ENCODE measurements at places on chromosomes 16 and 17.
A peak's percentile ranks its signal among the peaks of the same experiment; 100 is the strongest.

DNA sequence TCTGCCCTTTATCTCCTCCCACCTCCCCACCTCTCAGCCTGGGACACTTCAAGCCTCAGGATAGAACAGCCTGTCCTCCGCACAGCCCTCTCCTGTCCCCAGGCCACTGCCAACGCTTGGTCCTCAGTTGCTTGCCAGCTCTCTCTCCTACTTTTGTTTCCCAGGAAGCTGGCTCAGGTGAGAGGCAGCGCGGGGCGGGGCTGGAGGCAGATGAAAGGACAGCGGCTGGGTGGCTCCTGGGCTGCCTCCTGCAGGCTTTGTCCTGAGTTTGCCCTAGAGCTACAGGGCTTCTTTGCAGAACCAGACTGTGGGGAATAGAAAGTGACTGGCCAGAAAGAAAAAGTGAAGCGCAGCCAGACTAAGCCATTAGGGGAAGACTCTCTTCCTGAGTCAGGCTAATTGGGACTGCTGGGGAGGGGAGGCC lies 48.2 kb upstream of the CDC42EP4 start:
- DNase-seq, result no peak

DNA sequence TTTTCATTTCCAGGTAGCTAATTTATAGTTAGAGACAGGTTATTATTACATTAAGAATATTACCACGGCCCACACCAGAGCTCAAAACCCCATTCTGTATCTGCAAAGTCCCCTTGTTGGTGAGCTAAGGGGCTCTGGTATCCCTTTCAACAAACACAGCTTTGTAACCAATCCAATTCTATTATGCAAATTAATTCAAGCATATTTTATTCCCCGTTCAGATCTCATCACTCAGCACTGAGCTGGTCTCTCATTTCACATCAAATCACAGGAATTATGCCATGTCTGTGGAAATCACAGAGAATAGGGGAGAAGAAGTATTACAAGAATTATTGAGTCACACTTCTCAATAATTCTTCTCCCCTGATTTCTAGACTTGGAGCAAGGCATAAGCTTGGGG lies 111.7 kb downstream of the CDH11 start:
- no peak for DNase-seq

DNA sequence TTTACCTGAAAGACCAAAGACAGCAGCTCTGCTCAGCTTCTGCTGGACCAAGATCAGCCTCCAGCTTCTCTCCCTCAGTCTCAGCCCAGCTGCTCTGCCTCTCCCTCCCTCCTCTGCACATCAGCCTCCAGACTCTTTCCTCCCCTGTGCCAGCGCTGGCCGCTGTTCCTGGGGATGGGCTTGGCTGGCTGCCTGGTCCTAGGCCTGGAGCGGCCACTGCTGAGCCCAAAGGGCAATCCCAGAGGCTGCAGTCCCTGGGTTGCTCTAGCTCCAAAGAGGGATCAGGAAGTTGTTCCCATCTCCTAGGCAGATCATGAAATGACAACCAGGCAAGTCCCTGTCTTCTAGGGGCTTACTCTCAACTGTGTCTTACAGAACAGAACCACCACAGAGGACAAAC lies 31.3 kb downstream of the DCUN1D3 start:
- DNase-seq, result no peak

GRCh38 chr17:58219007-58219788 lies at the start of gene MKS1:
Gene MKS1, minus strand, starts transcription at chr17:58219255. Its CDS starts 25 bp downstream, at chr17:58219230.
- DNase-seq, result peak; percentile 100

- DNase-seq, result no peak
Observed at GRCh38 chr16:57012353-57012752, 23.0 kb downstream of the NLRC5 start.

DNA sequence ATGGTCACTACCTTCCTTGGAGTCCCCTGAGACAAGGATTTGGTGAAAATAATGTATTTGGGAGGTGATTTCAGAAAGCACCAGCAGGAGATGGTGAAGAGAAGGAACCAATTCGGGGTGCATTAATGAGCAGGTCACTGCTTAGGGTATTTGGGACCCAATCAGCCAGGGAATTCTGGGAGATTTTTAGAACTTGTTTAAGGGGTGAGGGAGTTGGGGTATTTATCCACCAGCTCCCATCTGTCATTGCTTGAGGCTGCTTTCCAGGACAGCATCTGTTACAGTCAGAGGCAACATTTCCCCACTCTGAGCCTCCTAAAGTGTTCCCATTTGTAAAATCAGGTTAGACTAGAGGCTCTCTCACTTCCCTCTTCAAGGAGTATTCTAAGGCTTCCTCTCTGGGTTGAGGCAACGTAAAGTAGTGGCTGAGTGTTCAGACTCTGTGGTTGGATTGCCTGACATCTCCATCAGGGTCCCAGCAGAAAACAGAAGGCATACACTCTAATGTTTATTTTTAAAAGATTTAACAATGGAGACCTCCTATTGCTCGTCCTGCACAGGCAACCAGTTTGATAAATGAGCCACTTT lies 60.9 kb downstream of the CLEC19A start:
- no peak for DNase-seq

DNA sequence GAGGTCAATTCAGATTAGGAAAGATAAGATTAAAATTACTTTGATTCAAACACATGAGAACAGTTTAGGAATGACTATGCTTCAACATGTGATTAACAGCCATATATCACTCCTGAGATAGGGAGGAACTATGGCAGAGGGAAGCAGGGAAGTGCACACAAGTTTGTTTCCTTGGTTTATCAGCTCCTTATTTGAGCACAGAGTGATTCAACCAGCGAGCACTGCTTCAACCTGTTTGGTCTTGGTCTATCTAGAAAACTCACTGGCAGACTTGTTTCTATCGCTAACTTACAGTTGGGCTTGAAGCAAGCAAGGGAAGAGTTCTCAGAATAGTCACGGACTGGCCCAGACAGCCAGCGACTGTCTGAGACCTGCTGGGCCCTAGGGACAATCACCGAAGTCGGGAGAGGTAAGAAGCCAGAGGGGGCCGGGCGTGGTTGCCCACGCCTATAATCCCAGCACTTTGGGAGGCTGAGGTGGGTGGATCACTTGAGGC lies 23.5 kb downstream of the TUBG1 start:
- no peak for DNase-seq

- DNase-seq, result no peak
Observed at GRCh38 chr17:39908789-39909352, 9.6 kb downstream of the GSDMB start.

GRCh38 chr17:45406107-45406506 lies 26.6 kb downstream of the ARHGAP27 start:
- DNase-seq, result no peak

DNA sequence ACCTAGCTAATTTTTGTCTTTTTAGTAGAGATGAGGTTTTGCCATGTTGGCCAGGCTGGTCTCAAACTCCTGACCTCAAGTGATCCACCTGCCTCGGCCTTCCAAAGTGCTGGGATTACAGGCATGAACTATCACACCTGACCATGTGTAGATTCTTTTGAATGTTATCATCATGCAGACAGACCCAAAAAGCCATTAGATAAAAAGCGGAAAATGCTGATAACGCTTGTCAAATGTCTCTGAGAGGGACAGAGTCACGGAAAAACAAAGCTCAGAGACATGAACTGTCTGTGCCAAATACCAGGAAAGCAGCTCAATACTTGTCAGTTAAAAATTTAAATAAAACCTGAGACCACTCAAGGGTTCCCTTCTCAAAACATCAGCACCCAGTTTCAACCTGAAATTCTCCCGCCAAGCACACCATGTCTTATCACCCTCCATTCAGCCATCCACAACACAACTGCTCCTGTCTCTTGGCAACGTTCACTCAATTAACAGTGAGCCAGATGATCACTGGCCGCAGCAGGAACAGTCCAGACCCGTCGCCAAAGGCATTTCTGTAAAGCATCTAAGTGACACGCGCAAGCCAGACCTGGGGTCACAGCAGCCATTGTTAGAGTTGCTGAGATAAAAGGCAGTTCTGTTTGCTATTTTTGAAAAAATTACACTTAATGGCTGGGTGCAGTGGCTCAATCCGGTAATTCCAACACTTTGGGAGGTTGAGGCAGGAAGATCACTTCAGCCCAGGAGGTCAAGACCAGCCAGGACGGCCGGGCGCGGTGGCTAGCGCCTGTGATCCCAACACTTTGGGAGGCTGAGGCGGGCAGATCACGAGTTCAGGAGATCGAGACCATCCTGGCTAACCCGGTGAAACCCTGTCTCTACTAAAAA lies 29.7 kb downstream of the FANCA start:
- DNase-seq, result no peak

DNA sequence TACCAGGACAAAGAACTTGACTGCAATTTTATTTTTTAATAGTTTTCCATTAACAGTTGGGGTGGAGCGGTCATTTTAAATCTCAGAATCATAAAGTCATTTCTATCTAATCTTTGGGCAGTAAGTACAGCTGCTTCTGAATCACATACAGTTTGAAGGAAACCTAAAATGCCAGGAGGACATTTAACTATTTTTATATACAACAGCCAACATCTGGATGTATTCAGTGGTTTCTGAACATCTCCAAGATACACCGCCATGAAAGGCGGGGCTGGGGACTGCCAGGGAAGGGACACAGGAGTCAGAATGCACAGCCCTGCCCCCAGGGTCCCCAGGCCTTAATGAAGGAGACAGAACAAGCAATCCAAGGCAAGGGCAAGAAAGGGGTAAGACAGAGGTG lies 392.3 kb downstream of the SLC39A11 start:
- no peak for DNase-seq

- no peak for DNase-seq
Observed at GRCh38 chr17:47724705-47725104, 8.3 kb upstream of the TBX21 start.

GRCh38 chr17:534071-534691 lies 180.5 kb downstream of the VPS53 start:
- DNase-seq, result no peak

- no peak for DNase-seq
Observed at GRCh38 chr17:28865946-28866752, 11.3 kb downstream of the ERAL1 start.

GRCh38 chr16:85571813-85572619 lies 41.1 kb upstream of the GSE1 start:
- DNase-seq, result no peak

- DNase-seq, result no peak
Observed at GRCh38 chr17:58643147-58643546, 48.7 kb downstream of the TEX14 start.
